Stimulated activated CD4-positive, alpha-beta T cell treated with anti-CD3 and anti-CD28 coated beads, Interleukin-4, amount 100 ng/mL, for 48 hours (primary cell): ENCODE measurements at places on chromosomes 11 and 22.

GRCh38 chr22:33578752-33579151 lies 341.5 kb downstream of the LARGE1 start:
- DNase-seq = no peak

DNA sequence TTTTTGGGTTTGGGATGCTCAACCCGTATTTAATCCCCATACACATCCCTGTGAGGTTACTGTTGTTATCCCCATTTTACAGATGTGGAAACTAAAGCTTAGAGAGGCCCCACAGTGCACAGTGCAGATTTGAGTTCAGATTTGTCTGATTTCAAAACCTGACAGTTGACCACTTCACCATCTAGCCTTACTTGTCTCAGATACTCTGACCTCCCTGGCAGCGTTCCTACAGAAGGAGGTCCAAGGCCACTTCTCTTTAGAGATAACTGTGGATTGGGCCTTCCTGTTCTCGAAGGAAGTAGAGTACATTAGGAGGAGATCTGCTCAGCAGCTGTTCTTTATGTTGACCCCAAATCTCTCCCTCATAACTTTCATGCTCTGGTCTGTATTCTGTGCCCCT lies 46.7 kb upstream of the CTTN start:
- DNase-seq = no peak

DNA sequence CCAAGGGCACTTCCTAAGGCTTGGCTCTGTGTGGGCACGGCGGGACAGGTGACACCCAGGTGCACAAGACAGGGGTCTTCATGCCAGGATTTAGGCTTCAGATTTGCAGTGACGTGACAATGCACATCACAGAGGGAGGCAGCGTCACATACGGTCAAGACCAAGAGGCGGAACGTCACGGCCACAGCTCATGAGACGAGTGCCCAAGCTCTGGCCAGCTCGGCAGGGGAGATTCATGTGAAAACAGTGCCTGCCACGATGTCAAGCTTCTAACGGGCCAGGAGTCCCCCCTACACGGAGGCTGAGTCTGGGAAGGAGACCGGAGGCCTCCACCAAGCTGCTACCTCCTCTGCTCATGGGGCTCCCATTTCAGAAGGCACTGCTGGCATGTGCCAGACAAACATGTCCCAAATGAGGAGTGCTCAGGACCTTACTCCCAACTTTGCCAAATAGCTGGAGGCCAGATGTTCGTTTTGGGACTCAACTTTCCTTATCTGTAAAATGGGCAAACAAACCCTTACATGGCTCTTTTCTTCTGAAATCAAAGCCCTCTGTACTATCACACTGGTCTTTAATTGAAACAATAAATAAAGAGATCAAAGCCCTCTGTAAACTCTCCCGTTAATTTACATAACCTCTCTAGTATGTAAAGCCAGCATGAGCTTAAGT lies 16.6 kb downstream of the VPS37C start:
- no peak for DNase-seq

DNA sequence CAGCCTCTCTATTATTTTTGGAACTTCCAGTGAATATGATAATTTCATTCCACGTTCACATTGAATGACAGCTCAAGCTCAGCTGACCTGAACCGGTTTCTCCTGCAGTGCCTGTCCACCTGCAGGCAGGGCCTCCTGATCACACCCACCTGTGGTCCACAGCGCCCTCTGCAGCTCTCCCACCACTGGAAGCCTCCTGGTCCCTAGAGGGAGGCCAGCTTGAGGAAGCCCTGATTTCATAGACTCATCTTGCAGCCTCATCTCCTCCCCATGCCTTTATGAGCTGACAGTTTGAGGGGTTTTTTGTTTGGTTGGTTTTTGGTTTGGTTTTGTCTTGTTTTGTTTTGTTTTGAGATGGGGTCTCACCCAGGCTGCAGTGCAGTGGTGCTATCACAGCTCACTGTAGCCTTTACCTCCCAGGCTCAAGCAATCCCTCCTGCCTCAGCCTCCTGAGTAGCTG lies 29.9 kb upstream of the MALAT1 start:
- peak; percentile 44 for DNase-seq

GRCh38 chr11:3767536-3767935 lies 29.8 kb downstream of the NUP98 start:
- DNase-seq = no peak

GRCh38 chr11:40514124-40514523 lies 945.3 kb downstream of the LRRC4C start:
- DNase-seq = no peak

DNA sequence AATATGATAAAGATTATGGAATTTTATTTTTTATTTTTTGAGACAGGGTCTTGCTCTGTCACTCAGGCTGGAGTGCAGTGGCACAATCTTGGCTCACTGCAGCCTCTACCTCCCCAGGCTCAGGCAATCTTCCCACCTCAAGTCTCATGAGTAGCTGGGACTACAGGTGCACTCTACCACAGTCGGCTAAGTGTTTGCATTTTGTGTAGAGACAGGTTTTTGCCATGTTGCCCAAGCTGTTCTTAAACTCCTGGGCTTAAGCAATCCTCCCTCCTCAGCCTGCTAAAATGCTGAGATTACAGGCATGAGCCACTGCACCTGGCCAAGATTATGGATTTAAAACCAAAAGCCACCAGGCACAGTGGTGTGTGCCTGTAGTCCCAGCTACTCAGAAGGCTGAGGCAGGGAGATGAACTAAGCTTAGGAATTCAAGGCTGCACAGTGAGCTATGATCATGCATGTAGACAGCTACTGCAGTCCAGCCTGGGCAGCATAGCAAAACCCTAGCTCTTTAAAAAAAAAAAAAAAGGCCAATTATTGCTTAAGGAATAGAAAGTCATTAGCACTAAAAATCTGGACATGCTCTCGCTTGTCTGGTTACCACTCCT lies 20.2 kb upstream of the CCND1 start:
- no peak for DNase-seq

GRCh38 chr11:83249972-83250593 lies 36.1 kb downstream of the CCDC90B start:
- DNase-seq = no peak

GRCh38 chr22:47598864-47599263 lies 836.4 kb downstream of the TBC1D22A start:
- no peak for DNase-seq

DNA sequence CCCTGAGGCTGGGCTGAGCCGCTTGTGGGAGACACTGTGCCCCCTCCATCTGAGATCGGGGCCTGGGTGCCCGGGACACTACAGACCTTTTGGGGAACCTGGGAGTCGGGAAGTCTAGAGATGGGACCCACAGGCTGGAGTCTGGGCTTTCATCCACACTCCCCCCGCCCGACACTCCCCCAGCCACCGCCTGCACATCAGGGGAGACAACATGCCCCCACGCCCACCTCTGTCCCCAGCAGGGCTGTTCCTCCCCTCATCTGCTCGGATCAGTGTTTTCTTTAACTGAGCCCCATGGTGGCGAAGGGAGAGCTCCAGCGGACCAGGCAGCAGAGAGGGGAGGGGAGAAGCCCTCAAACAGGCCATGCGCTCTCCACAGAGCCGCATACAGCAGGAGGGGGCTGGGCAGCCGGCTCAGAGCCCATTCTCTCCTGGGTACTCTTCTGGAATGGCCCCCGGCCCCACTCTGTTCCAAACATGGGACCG lies 174.7 kb downstream of the IGLL1 start:
- no peak for DNase-seq

DNA sequence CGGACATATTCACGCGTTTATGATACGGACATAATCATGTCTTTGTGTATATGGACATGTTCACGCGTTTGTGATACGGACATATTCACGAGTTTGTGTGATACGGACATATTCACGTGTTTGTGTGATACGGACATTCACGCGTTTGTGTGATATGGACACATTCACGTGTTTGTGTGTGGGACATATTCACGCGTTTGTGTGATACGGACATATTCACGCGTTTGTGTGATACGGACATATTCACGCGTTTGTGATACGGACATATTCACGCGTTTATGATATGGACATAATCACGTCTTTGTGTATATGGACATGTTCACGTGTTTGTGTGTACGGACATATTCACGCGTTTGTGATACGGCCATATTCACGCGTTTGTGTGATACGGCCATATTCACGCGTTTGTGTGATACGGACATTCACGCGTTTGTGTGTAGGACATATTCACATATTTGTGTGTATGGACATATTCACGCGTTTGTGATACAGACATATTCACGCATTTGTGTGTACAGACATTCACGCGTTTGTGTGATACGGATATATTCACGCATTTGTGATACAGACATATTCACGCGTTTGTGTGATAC lies 24.9 kb downstream of the PTDSS2 start:
- no peak for DNase-seq

GRCh38 chr11:64358907-64359711 lies at the start of gene RPS6KA4:
TSS of gene RPS6KA4 (plus strand) at chr11:64359162. CDS start at chr11:64359236, 74 bp downstream.
- peak; percentile 52 for DNase-seq

DNA sequence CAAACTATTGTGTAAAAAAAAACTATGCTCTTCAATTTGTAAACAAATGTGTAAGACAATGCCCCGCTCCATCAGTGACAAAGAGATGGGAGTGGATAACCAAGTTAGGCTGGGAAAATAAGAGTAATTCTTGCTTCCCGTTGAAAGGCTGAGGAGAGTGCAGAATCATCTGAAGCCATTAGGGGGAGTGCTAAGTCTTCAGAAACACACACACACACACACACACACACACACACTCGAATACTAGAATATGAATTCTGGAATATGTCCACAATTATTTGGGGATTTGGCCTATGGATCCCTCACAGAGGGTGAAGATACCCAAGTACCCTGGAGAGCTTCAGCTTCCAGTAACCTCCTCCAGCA lies 27.8 kb upstream of the ROBO3 start:
- no peak for DNase-seq

DNA sequence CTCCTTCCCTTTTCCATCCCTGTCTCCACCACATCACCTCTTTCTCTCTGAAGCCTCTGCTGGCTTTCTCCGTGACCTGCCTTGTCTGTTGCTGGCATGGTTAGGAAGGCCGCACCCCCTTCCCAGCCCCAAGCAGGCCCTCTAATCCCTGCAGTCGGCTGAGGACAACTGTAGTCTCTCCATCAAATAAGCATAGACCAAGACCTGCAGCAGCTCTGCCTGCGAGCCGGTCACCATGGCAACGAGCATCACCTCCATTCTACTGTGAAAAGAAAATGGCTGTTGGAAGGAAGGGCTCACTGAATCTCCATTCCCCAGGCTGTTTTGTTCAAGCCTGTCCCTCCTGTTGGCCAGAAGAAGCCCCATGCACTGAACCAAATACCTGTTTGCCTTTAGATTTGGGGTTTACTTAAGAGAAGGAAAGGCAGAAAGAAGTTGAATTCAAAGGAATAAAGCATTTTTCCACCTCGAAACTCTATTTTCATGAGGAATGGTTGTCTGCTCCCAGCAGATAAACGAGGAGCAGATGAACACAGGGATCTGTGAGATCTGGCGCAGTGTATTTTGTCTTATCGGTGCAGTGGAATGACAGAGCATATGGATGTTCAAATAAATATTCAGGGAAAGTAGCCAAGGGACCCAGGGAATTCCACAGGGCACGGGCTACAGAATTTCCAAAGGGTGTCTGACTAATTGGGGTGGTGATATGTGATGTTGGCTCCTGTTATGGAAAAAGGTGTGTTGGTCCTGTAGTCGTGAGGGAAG lies 113.1 kb upstream of the TTC12 start:
- DNase-seq = no peak

DNA sequence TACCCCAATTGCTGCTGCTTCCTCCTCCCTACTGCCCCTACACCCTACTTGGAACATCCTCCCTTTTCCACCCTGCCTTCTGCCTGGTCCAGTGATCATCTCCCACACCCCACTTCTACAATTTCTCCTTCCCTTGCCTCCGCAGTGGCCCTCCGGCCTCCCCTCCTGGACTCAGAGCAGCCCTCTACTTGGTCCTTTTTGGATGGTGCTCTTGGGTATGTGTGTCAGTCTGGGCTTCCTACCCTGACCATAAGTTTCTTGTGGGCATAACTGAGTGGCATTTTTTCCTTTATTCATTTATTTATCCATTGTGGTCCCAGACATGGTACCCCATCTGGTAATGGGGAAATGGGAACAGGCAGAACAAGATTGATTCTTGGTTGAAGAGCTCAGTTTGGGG lies 111.4 kb upstream of the NAV2 start:
- no peak for DNase-seq

DNA sequence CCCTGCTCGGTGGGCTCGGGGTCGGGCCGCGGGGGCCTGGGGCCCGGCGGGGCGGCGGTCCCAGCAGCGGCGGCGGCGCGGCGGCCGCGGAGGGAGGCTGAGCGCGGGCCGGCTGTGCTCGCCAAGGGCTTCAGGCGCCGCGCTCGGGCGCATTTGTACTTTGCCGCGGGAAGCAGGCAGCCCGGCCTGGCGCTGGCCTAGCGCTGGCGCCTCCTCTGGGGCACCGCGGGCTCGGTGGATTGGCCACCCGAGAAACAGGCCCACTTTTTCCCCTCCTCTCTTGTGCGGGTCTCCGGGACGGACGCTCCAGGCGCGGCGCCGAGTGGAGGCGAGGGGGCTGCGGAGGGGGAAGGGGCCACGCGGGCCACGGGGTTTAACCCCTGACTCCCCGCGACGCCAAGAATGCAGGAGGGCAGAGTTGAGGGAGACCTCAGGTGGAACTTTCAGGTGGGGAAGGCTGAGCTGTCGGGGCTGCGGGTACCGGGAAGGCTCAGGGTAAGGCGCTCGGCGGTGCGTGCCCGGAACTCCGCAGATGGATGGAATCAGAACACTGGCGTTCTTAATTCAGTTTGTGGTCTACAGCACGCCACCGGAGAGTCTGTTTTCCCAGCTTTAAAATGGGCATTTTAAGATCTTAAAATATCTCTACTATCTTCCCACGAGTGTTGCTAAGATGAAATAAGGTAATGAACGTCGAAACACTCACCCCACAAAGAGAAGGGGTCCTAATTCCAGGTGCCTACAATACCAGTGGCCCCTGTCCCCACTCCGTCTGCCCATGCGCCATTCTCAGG lies at the start of gene CHRDL2:
Gene CHRDL2, minus strand, starts transcription at position 126 of the 794 bp plus-strand sequence. CDS start 538 bp downstream, outside the sequence.
- DNase-seq = no peak

GRCh38 chr11:70103256-70103975 lies 25.3 kb downstream of the ANO1 start:
- no peak for DNase-seq

DNA sequence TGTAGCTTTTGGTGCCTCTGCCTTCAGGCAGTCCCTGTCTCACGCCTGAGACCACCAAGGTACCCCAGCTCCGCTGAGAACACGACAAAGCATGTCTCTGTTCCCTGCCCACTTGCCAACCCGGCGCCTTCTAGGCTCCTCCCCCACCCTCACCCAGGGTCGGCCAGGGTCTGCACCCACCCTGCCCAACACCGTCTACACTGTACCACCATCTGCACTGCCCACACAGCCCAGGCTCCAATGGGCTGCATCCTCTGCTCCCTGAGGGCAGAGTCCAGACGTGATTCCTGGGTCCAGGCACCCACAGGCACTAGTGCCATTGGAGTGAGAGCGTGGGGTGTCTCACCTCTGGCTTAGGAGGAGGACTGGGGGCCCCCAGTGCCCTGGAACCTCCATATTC lies 22.8 kb upstream of the ACR start:
- DNase-seq = no peak
